ENCODE measurements at places on chromosomes 4 and X. TPM values are rescaled to one million over a fixed set of nuclear protein-coding genes. Genes with fewer than 3 reads are reported as not detected.

- no peak overlapping the region for H3K27ac ChIP-seq
- H3K4me1 ChIP-seq, result no peaks in the 10 kb centered on the region
- peaks cover 20% of the 10 kb centered on the region for H3K36me3 ChIP-seq
- no peak for DNase-seq
These were observed 90.6 kb downstream of the FHDC1 start for GRCh38 chr4:153026591-153027346.

DNA sequence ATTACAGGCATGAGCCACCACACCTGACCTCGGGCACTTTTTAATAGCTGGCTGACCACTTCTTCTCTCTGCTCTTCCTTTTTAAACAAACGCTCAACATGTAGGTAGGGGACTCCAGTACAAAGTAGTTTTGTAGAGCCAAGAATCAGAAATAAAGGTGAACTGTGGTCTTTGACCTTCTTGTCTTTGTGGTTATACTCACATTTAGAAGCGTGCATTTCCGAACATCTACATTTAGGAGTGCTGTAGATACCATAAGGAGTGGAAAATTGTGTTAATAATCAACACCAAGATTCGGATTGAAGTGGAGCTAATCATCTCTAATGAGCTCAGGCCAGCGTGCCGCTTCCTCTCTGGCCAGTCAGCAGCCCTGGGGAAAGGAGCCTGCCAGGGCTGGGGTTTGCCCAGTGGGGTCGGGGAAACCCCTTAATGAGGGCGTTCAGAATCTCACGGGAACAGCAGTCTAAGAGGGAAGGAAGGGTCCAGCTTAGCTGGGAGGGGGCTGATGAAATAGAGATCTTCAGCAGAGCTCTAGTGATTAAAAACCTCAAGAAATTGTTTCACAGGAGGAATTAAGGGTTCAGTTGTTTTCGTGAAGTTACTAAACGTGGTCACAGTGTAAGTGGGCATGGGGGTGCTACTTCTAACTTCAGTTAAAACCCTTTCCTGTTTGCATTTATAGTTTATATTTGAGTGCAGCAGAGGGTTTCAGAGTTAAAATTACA is 81.2 kb downstream of the GAB1 start:
- no peaks in the 10 kb centered on the region for H3K4me1 ChIP-seq
- no peak for DNase-seq
- no peak overlapping the region for H3K4me3 ChIP-seq
- no peaks in the 10 kb centered on the region for H3K36me3 ChIP-seq
- H3K27me3 ChIP-seq, result peaks cover 8% of the 10 kb centered on the region

GRCh38 chrX:44795945-44796450 is 47.8 kb upstream of the DUSP21 start:
- H3K4me1 ChIP-seq, result no peaks in the 10 kb centered on the region
- no peak overlapping the region for H3K4me3 ChIP-seq
- H3K27ac ChIP-seq, result no peak overlapping the region
- H3K36me3 ChIP-seq, result no peaks in the 10 kb centered on the region
- H3K27me3 ChIP-seq, result no peaks in the 10 kb centered on the region

DNA sequence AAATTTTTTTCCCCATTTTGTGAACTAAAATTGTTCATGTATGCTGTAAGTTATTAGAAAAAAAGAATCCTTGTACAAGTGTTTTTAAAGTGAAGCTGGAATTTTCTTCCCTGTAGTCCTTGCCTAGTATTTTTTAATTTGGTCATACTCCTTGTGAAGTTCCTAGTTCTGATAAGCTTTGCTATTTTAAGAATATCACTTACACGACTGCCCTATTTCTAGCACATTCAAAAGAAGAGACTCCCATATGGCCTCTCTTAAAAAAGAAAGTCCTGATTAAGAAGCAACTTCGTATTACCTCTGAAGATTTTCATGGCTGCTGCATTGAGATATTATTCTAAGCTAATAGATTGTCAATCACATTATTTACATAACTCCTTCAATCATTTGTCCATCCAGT is 87.2 kb downstream of the KLHL8 start:
- no peak overlapping the region for H3K4me3 ChIP-seq
- H3K36me3 ChIP-seq, result peaks cover 49% of the 10 kb centered on the region

The INTU gene
- total RNA-seq, result 0.60 TPM

The TLR2 gene
- total RNA-seq, result 2.7 TPM

The TRIM61 gene
- 2.1 TPM for total RNA-seq

DNA sequence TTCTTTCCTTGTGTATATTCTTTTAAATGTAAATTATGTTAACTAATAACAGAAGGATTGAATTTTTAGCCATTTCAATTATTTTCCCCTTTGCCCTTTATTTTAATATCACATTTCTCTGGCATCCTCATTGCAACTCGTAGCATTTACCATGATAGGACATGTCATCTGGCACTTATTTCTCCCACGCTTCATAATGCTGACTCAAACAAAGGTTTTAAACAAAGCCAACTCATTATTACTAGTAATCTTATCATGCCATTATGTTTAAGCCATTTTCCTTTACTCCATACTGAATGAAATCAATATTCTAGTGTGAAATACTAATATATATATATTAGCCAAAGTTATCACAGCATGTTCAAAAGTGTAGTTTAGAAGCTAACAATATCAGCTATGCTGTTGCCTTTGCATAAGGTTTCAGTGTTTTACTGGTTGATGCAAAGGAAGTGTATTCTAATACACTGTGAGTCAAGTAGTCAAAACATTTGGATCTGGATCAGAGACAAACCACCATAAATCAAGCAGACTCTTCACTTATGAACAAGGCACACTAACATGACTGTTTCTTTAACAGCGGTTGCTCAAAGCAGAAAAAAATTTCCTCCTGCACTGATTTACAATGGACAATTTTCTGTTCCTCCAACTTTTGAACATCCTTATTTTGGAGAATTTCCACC is 281.6 kb downstream of the SLC7A11 start:
- H3K36me3 ChIP-seq, result no peaks in the 10 kb centered on the region
- no peak overlapping the region for H3K4me3 ChIP-seq
- DNase-seq, result no peak
- no peak overlapping the region for H3K27ac ChIP-seq

The PNMA5 gene
- total RNA-seq, result not detected

The AFF1 gene
- total RNA-seq, result 55.8 TPM

The PNMA6F gene
- not detected for total RNA-seq

The FHIP1A gene
- total RNA-seq, result 1.6 TPM

The EOLA2 gene
- 47.1 TPM for total RNA-seq

DNA sequence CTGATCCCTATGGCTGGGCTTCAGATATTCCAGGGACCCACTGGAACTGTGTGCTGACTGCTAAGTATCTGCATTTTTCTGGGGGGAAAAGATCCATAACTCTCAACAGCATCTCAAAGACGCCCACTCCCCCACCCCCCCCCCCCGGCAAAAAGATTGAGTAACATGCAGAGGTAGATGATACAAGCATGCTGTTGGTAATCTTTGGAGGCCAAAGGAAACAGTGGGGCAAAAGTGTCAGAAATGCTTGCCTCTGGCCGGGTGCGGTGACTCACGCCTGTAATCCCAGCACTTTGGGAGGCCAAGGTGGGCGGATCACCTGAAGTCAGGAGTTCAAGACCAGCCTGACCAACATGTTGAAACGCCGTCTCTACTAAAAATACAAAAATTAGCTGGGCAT is 12.2 kb downstream of the XPNPEP2 start:
- no peak for DNase-seq
- no peak overlapping the region for H3K27ac ChIP-seq
- H3K4me1 ChIP-seq, result peaks cover 23% of the 10 kb centered on the region
- H3K36me3 ChIP-seq, result no peaks in the 10 kb centered on the region

DNA sequence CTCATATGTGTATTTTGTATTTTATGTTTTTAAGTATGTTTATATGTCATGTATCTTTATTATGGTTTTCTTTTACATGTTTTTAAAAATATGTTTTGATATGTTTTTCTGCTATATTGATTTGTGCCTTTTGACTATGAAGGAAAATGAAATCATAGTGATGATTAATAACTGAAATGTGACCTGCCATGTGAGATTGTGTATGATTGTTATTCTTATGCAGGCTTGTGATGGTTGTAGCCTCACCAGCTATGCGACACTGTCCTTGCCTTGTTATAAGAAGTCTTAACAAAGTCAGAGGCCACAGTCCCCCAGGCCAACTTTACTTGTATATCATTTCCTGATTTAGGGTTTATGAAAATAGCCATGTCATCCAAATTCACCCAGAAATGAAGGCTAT is 83.2 kb downstream of the TMEM131L start:
- DNase-seq, result no peak
- H3K4me3 ChIP-seq, result no peak overlapping the region
- peak overlapping the region; percentile 19 for H3K27ac ChIP-seq
- peaks cover 53% of the 10 kb centered on the region for H3K4me1 ChIP-seq

GRCh38 chrX:40394302-40394701 is 186.5 kb upstream of the ATP6AP2 start:
- no peak overlapping the region for H3K4me3 ChIP-seq
- no peaks in the 10 kb centered on the region for H3K27me3 ChIP-seq
- no peaks in the 10 kb centered on the region for H3K36me3 ChIP-seq
- no peak for DNase-seq

DNA sequence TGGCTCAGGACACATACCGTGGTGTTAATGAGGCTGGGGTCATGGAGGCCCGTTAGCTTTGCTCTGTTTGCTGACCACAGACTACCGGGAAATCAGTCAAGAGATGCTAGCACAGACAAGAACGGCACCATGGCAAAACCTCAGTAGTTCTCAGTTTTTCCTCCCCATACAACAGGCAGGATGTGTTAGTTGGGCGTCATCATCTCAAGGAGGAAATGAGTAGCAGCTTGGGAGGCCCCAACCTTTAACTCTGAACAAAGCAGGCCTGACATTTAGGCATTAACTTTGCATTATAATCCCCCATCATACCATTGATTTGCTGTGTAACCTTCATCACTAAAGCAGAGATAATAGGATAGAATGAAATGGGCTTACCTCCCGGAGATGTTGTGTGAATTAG is 714.2 kb downstream of the RPA4 start:
- no peak overlapping the region for H3K27ac ChIP-seq
- no peak overlapping the region for H3K4me3 ChIP-seq
- peaks cover 2% of the 10 kb centered on the region for H3K36me3 ChIP-seq
- H3K4me1 ChIP-seq, result peaks cover 4% of the 10 kb centered on the region
- H3K27me3 ChIP-seq, result no peaks in the 10 kb centered on the region

DNA sequence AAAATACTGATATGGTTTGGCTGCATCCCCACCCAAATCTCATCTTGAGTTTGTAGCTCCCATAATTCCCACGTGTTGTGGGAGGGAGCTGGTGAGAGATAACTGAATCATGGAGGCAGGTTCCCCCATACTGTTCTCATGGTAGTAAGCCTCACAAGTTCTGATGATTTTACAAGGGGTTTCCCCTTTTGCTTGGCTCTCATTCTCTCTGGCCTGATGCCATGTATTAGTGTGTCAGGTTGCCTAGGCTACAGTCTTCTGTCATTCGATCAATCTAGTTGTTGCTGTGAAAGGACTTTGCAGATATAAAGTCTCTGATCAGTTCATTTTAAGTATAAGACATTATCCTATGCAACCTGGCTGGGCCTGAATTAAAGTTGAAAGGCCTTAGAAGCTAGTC is 209.3 kb upstream of the MAOA start:
- no peak for DNase-seq
- no peaks in the 10 kb centered on the region for H3K4me1 ChIP-seq
- H3K27me3 ChIP-seq, result peaks cover 5% of the 10 kb centered on the region
- H3K27ac ChIP-seq, result no peak overlapping the region
- peaks cover 23% of the 10 kb centered on the region for H3K36me3 ChIP-seq

GRCh38 chrX:75746891-75747639 is 38.0 kb downstream of the MAGEE2 start:
- peak overlapping the region; percentile 76 for H3K27ac ChIP-seq
- peak overlapping the region; percentile 78 for H3K4me3 ChIP-seq
- H3K27me3 ChIP-seq, result peaks cover 6% of the 10 kb centered on the region
- H3K4me1 ChIP-seq, result peaks cover 9% of the 10 kb centered on the region
- DNase-seq, result peak; percentile 21
- no peaks in the 10 kb centered on the region for H3K36me3 ChIP-seq

The AMOT gene
- 2.7 TPM for total RNA-seq

The VCX3A gene
- total RNA-seq, result not detected

The DAPP1 gene
- 11.2 TPM for total RNA-seq

GRCh38 chr4:183860119-183860518 is 45.0 kb upstream of the STOX2 start:
- no peaks in the 10 kb centered on the region for H3K4me1 ChIP-seq
- no peak for DNase-seq
- H3K36me3 ChIP-seq, result no peaks in the 10 kb centered on the region

All from naive thymus-derived CD8-positive, alpha-beta T cell (primary cell).